ENCODE measurements at places on chromosomes 11 and 22.

- DNase-seq = no peak
Observed at GRCh38 chr11:113774174-113774503, 647 bp upstream of the ZW10 start.

DNA sequence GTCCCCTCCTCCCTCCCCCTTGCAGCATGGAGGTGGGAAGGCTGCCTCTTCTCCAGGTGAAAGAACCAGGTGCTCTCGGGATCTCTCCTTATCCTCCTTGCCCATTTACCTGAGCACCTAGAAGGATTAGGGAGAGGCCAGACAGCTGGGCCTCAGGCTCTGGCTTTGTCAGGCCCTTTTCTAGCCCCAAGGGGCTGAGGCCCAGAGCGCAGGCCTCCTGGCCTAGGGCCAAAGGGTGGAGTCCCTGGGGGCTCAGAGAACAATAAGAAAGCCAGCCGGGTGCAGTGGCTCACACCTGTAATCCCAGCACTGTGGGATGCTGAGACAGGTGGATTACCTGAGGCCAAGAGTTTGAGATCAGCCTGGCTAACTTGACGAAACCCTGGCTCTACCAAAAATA lies 5.4 kb upstream of the TTLL1 start:
- DNase-seq = no peak

GRCh38 chr11:45791524-45791923 lies 13.4 kb upstream of the SLC35C1 start:
- no peak for DNase-seq

DNA sequence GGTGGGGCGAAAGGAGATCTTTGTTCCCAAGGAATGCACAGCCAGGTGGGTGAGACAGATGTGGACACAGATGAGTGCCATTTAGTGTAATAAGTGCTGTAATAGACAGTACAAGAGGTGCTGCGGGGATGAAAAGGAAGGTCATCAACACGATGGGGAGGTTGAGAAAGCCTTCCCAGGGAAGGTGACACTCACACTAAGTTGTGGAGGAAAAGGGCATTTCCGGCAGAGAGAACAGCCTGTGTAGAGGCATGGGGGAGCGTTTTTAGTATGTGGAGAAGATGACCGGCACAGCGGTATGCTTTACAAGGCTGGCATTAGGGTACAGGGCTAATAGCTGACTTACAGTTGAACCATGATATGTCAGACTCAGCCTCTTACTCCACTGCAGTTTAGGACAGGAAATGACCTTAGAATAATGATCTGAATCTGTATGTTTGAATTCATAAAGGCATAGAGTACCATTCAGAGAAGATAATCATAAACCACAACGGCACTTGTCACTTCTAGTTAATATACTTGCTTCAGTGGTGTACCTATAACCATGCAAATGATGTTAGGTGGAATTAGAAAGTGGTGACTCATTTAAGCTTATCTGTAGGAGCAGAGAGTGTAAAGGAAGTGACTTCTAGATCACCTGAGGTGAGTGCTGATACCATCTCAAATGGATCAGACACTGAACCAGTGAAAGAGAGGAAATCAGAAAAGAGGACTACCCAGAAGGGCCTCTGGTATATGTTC lies 60.6 kb downstream of the FAM83F start:
- DNase-seq = no peak
